Stimulated activated CD8-positive, alpha-beta memory T cell treated with anti-CD3 and anti-CD28 coated beads, Interleukin-15, amount 100 ng/mL, for 24 hours (primary cell): ENCODE measurements at places on chromosomes 6 and 20.

- no peak for DNase-seq
Measured at GRCh38 chr20:6439737-6440442, 317.1 kb upstream of the FERMT1 start.

GRCh38 chr6:40500227-40500626 is 86.9 kb downstream of the LRFN2 start:
- DNase-seq = no peak

GRCh38 chr6:37407948-37408347 is 25.1 kb upstream of the CMTR1 start:
- no peak for DNase-seq

DNA sequence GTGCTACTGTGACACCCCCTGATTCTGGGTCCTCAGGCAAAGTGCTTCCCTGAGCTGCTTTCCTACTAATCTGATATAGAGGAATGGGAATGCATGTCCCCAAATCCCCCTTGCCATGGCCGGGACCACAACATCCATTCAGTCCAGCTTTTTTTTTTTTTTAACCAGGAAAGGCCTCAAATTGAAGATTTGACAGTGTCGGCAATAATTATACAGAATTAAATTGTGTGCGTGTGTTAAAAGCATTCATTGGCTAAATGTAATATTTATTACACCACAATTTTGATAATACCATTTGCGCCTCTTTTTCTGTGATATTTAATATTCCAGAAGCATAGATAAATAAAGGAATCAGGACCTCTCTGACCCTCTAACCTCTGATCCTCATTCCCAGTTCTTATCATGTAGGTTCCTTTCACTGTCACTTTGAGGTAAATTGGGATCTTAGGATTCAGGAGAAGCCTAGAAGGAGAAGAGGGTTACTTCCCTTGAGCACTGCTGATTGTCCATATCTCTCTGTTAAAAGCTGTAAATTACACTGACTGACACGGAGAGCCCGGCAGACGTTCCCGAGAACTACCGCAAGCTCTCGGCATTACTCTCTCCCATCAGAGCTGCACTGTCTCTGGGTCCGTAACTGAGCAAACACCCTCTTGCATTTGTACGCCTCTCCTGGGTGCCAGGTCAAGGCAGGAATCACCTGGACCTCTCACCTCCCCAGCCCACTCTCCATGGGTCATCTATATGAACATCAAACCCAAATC is 29.4 kb upstream of the MAFB start:
- DNase-seq = no peak

GRCh38 chr20:37903317-37904007 is 535 bp downstream of the VSTM2L start:
- no peak for DNase-seq

DNA sequence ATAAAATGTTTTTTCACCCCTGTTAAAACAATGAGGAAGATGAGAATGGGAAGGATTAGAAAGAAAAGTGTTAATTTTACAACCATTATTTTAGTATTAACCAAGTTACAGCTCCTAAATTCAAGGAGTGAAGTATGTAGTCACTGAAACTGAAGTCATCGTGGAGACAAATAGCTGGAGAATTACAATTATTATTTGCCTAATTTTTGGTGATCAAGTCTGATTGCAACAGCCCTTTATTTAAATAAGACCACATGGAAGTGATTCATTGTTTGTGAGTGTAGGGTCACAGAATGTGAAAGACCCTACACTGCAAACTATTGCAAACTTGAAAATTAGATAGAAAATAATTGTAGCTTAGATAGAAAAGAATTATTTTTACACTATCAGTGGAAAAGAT is 292.4 kb downstream of the CENPW start:
- DNase-seq = no peak

DNA sequence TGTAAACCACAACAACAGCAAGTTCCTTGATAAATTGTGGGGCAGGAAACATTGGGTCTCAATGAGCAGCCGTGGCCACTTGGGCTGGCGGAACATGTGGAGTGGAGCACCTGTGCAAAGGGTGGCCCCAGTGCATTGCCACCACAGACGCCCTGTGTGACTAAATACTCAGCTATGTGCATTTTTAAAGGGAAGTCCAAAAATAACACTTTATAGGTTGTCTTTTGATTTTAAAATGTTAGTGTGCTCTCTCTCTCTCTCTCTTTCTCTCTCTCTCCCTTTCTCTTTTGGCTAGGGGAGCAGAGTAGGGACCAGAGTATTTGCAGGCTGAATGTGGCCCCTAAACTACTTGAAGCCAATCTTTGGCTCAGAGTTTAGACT is 236.3 kb downstream of the BCAS1 start:
- DNase-seq = no peak

DNA sequence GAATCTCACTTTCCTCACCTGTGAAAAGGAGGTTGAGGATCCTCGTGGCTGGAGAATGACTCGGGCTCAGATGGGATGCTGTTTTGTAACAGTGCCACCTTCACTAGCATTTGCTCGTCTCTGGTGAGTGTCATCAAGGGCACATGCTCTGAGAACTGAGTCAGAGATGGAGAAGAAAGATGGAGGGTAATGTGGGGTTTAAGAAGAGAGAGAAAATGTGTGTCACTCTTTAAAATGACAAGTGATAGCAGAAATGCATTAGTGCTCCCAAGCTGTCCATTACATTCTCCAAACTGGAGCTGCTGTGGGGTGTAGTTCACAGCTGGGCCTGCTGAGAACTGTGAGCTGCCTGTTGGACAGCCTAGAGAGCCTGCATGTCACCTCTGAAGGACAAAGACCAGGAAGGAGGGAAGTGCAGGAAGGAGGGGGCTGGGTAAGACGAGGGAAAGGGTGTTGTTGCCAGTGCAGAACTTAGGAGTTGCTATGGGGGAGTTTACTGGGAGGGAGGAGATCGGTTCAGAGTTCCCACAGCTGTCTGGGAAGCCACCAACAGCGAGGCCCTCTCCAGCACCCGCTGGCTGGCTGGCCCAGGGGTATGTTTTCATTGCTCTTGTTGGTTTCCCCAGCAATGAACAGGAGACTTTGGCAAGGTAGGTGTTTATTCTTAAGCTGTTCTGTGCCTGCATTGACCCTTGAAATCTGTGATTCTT is 19.8 kb downstream of the GMPR start:
- DNase-seq = no peak

GRCh38 chr20:10336959-10337729 is 96.9 kb downstream of the MKKS start:
- no peak for DNase-seq

DNA sequence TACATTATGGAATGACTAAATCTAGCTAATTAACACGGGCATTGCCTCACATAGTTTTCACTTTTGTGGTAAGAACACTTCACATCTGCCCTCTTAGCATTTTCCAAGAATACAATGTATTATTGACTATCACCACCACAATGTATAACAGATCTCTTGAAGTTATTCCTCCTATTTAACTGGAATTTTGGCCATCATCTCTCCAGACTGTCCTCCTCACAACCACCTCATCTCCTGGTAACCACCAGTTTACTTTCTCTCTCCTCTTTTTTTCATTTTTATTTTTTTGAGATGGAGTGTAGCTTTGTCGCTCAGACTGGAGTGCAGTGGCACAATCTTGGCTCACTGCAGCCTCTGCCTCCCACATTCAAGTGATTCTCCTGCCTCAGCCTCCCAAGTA is 8.2 kb upstream of the SHLD1 start:
- no peak for DNase-seq

DNA sequence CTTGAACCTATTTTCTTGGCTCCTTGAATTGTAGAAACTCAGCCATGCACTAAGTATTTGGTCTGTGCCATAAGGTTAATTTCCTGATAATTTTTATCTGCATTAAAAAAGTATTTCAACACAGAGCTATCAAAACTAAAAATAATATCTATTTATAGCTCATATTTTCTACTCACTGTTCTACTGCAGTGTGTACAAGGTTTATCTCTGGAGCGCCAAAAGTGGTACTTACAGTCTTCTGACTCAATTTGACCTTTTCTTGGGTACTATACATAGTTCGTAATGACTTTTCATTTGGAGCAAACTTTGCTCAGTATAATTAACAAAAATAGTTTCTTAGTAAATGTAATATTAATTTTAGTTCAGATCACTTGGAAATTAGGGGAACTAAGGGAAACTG is 69.2 kb downstream of the IRAK1BP1 start:
- DNase-seq = no peak

DNA sequence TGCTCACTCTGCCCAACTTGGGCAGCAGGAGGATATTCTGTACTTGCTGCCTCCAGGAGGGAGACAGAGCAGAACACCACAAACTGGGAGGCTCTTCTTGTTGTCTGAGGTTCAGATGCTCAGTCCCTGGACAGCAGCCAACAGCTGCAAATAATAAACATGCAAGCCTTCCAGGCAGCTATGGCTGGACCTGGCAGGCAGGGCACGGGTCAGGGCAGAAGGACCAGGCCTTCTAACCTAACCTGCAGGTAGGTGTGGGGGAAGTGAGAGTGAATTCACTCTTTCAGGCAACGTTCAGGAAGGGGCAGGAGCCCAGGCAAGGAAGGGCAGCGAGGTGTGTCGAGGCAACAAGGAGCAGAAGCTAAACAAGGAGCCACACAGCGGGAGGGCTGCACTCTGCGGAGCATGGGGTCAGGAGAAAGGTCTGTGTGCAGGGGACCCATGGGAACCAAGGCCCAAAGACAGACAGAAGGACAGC is 31.5 kb downstream of the NINL start:
- DNase-seq = no peak

DNA sequence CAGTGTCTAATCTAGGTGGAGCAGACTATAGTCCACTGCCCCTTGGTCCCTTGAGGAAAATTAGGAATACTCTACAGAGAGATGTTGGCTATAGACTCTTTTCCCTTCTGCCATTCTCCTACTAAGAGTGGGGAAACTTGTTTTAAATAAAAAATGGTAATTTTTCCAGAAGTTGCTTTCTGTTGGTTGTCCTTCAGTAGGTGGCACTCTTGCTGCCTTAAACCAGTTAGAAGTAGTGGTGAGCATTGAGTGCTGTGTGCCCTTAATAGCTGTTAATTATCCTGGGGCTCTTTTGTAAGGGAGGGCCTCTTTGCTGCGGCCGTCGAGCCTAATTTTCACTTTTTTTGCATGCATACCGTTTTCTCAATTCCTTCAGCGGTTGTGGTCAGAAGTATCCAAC is 2.8 kb downstream of the CMTR1 start:
- no peak for DNase-seq

- no peak for DNase-seq
Measured at GRCh38 chr6:37381579-37381978, 27.8 kb downstream of the RNF8 start.

- DNase-seq = no peak
Measured at GRCh38 chr6:52513464-52513863, 63.4 kb downstream of the TRAM2 start.

DNA sequence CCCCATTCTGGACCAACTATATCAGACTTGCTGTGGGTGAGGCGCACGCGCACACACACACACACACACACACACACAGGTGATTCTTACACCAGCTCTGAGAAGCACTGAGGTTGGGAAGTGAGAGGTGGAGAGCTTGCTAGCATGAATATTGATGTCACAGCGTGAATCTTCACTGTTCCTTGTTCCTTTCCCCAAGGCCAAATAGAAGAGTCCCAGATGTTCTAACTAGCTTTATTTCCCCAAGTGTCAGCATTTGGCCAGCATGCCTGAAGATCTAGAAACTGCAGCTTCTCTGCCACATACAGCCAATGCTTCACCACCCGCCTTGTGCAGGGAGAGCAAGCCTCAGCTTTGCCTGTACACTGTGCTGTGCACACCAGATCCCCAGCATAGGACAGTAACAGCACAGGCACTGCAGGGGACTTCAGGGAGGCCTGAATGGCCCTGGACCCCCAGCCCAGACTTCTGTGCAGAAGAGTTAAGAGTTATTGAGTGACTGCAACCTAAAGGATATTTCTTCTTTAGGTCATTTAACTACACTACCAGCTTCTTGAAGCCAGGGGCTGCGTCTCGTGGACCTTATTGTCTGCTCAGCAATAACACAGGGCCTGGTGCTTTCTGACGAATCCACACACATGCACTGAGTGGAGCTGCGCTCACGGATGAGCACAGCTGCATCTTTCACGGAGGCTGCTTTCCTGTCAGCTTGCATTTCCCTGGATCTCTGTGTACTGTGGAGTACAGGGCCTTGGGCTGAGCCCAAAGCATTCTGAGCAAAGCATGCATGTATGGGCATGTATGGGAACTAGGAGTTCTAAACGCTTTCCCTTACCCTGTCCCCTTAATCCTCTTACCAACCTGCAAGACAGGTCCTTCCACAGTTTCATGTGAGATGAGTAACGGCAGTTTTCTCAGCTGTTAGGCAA is 13.9 kb upstream of the CD93 start:
- no peak for DNase-seq

DNA sequence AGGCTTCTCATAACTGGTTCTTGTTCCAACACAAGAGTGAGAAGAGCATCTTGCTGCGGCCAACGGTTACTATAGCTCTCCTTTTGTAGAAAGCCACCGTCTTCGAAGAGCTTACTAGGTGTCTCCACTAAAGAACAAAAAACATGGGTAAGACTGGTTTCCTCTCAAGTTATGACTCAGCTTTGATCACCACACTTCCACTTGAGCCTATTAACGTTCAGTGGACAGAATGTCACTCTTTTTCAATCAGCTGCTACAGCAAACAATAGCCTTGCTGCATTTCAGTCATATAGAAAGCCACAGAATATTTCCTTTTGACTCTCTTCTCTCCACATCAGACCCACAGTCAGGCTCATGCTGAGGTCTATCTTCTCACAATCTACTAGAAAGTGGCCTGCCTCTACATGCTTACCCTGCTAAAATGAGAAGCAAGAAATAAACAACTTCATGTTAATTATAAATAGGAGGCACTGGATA is 243.5 kb upstream of the PREP start:
- DNase-seq = no peak

DNA sequence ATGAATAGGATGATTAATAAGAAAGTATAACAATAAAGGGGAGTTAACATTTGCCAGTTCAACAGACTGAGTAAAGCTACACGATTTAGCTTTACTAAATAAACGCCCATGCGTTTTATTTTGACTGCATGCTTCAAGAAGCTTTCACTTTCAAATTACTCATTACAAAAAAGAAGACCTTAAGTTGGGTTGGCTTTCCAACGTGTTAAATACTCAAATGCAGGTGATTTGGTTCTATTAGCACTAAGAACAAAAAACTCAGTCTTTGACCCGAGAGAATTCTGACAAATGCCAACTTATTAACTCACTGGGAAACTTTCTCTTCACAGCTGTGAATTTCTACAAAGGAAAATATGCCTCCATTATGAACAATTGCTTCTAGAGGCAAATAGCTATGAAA is 24.8 kb downstream of the RNF146 start:
- no peak for DNase-seq

- no peak for DNase-seq
Measured at GRCh38 chr6:109164331-109164730, 69.0 kb downstream of the CEP57L1 start.

DNA sequence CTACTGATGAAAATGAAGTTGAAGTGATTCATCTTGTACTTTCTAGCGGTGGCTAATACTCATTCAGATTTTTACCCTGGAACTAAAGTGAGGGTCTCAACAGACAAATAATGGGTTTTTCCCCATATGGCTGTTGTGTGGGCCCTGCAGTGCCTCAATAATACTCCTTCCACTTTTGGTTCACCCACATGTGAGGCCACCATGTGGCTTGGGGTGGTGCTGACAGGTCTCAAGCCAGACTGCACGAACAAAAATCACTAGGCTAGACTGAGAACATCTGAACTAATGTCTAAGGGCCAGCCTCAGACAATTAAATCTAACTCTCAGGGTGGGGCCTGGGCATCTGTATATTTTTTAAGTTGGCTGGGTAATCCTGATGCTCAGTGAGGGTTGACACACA is 7.9 kb upstream of the COL12A1 start:
- DNase-seq = no peak
